ENCODE measurements at places on chromosomes 16 and 17. TPM values are rescaled to one million over a fixed set of nuclear protein-coding genes. Genes with fewer than 3 reads are reported as not detected.

CES3 gene
- total RNA-seq: 0.99 TPM

GRCh38 chr17:2700491-2701141 lies 10.9 kb downstream of the CLUH start:
- no peaks in the 10 kb centered on the region for H3K27me3 ChIP-seq
- no peaks in the 10 kb centered on the region for H3K4me1 ChIP-seq
- no peak for DNase-seq
- no peak overlapping the region for H3K4me3 ChIP-seq
- H3K27ac ChIP-seq: no peak overlapping the region

DNA sequence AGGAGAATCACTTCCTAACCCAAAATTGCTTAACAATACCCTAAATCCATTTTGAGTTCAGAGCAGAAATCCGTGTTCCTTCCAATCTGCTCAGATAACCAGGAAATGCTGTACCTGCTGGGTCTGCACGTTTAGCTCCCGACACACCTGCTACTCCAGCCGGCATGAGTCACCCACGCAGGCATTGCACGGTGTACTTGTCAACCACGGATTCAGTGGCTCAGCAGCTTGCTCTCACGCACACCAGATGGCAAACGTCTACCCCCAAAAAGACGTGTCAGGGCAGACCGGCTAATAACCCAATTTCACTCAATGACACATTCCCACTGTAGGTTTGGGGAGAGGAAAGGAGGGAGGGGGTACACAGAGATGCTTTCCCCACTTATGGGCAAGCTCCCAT lies 468.1 kb downstream of the SOX9 start:
- peak; percentile 76 for DNase-seq
- H3K27ac ChIP-seq: peak overlapping the region; percentile 80
- H3K36me3 ChIP-seq: no peaks in the 10 kb centered on the region
- peaks cover 2% of the 10 kb centered on the region for H3K27me3 ChIP-seq
- H3K4me1 ChIP-seq: peaks cover 40% of the 10 kb centered on the region

CCL17 gene
- not detected for total RNA-seq

GRCh38 chr16:88737298-88738150 lies 31.2 kb downstream of the CTU2 start:
- H3K27ac ChIP-seq: no peak overlapping the region
- DNase-seq: peak; percentile 22
- H3K4me1 ChIP-seq: peaks cover 11% of the 10 kb centered on the region
- peaks cover 65% of the 10 kb centered on the region for H3K36me3 ChIP-seq
- no peak overlapping the region for H3K4me3 ChIP-seq
- H3K27me3 ChIP-seq: no peaks in the 10 kb centered on the region

DNA sequence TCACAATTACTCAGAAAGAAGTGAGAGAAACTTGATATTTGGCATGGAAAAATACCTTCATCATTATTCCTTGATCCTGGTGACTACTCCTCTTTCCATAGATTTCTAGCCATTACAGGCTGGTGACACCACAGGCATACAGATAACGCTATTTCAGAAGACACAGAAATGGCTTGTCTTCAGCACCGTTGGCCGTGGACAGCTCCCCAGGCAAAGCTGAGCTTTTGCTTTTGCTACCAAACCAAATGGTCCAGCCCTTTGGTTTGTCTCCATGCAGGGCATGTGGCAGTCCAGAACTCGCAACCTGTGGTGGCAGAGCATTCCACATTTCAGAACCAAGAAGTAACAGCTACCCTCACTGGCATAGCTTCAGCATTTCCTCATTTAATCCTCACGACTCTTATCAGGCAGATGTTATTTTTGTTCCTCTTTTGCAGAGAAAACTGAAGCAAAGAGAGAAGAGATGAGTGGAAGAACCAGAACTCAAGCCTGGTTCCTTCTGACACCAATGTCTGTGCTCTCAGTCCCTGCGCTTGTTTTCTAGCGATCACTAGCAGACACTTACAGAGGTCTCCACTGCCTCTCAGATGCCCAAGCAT lies 55.5 kb downstream of the HS3ST4 start:
- no peaks in the 10 kb centered on the region for H3K4me1 ChIP-seq
- no peak for DNase-seq
- H3K36me3 ChIP-seq: no peaks in the 10 kb centered on the region
- no peak overlapping the region for H3K4me3 ChIP-seq

DNA sequence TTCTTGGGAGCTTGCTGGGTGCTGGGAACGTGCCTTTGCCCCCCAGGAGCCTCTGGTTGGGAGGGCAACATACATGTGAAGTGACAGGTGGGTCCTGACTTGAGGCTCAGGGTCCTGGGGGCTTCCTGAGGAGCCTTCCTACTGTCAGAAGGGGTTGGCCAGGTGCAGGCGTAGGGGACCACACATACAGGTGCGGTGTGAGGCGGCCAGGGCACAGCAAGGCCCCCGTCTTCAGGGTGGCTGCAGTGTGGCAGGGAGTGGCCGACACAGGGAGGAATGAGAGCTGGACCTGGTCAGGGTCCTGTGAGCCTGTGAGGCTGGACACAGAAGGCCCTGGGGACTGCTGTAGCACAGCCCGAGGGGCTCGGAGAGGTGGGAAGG lies 10.6 kb downstream of the TCF25 start:
- DNase-seq: no peak
- H3K36me3 ChIP-seq: peaks cover 92% of the 10 kb centered on the region
- no peak overlapping the region for H3K4me3 ChIP-seq
- H3K27ac ChIP-seq: no peak overlapping the region

- peaks cover 33% of the 10 kb centered on the region for H3K4me1 ChIP-seq
- no peak overlapping the region for H3K27ac ChIP-seq
Measured at GRCh38 chr17:45425984-45426413, 6.7 kb downstream of the ARHGAP27 start.

DNA sequence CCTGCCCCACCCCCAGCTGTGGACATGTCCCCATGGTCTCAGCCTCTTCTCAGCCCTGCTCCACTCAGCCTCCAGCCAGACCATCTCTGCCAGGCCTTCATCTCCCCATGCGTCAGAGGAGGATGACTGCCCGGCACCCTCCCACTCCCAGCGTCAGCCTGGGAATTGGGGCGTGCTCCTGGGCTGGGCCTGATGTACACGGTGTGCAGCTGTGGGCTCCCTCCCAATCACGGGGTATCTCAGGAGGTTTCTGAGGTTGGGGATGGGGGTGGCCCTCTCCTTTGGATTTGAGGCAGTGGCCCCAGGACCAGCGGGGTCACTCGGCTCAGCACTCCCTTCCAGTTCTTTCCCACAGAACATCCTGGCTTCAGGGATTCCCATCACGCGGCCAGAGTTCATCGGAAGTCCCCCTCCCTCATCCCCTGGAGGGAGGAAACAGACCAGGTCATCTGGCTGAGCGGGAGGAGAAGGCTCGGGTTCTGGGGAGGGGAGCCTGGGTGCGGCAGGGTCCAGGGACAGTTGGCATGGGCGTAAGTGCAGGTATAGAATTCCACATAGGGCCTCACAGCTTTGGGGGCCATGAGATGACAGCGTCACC lies 36.9 kb downstream of the SOCS3 start:
- peaks cover 36% of the 10 kb centered on the region for H3K4me1 ChIP-seq
- DNase-seq: no peak
- no peaks in the 10 kb centered on the region for H3K36me3 ChIP-seq
- H3K27me3 ChIP-seq: peaks cover 4% of the 10 kb centered on the region
- no peak overlapping the region for H3K4me3 ChIP-seq

DNA sequence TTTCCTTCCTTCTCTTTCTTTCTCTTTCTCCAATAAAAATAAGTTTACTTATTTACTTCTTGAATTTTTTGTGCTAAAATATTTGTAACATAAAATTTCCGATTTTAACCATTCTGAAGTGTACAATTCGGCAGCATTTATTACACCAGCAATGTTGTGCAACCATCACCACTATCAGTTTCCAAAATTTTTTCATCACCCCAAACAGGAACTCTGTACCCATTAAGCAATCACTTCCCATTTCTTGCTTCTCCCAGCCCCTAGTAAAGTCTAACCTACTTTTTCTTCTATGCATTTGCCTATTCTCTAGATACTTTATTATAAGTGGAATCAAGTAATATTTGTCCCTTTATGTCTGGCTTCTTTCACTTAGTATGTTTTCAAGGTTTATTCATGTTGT lies 2.5 kb upstream of the HP start:
- no peaks in the 10 kb centered on the region for H3K36me3 ChIP-seq
- no peaks in the 10 kb centered on the region for H3K4me1 ChIP-seq
- H3K4me3 ChIP-seq: no peak overlapping the region
- no peaks in the 10 kb centered on the region for H3K27me3 ChIP-seq

GRCh38 chr17:35377068-35377467 lies 3.6 kb upstream of the SLFN11 start:
- DNase-seq: no peak
- H3K27ac ChIP-seq: no peak overlapping the region
- no peaks in the 10 kb centered on the region for H3K36me3 ChIP-seq
- no peak overlapping the region for H3K4me3 ChIP-seq
- peaks cover 17% of the 10 kb centered on the region for H3K4me1 ChIP-seq

EVI2B gene
- 2.0 TPM for total RNA-seq

DNA sequence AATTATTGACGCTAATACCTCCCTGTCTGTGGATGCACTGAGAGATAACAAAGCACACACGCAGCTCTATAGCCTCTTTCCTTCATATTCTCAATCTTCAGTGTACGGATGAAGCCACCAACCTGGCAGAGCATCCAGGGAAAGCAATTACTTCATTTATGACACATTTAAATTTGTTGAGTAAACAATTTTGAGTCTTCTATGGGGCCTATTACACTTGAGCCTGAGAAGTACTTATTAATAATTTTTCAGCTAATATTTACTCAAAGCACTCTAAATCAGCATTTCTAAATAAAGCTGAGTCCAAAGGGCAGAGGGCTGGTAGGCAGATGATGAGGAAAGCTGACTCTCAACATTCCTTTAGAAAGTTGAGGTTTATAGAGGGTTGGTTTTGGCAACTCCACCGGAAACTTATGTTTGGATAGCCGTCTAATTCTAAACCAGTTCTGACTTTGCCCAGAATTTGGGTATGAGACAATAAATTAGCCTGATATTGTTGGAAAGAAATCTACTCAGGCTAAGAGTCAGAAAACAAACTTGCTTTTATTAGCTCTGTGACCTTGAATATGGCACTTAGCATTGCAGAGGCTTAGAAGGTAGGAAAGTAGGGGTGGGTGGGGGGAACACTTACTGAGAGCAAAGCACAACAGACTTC lies 643.5 kb downstream of the CDH11 start:
- H3K4me1 ChIP-seq: no peaks in the 10 kb centered on the region
- no peak for DNase-seq
- H3K27me3 ChIP-seq: no peaks in the 10 kb centered on the region
- no peak overlapping the region for H3K4me3 ChIP-seq
- no peaks in the 10 kb centered on the region for H3K36me3 ChIP-seq

PROCA1 gene
- 3.6 TPM for total RNA-seq

DNA sequence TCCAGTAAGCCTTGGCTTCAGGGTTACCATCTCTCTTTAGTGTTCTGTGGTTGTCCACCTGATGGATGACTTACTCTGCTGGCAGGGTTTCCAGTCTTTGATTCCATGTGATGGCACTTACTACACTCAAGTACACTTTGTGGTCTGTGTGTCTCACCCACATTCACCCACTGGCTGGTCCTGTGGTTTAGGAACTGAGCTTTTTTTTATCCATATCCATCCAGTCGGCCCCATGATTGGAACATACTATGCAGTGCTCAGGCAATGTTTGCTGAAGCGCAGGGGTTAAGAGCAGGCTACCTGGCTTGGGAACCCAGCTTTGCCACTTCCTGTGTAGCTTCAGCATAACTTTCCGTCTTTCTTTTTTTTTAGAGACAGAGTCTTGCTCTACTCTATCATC lies 2.8 kb upstream of the FUS start:
- no peaks in the 10 kb centered on the region for H3K27me3 ChIP-seq
- H3K4me1 ChIP-seq: peaks cover 18% of the 10 kb centered on the region
- no peak overlapping the region for H3K4me3 ChIP-seq
- H3K36me3 ChIP-seq: peaks cover 3% of the 10 kb centered on the region
- no peak for DNase-seq

GRCh38 chr17:69367298-69367697 lies 40.4 kb upstream of the ABCA5 start:
- no peaks in the 10 kb centered on the region for H3K36me3 ChIP-seq
- no peak overlapping the region for H3K27ac ChIP-seq
- H3K4me3 ChIP-seq: no peak overlapping the region
- no peak for DNase-seq
- no peaks in the 10 kb centered on the region for H3K27me3 ChIP-seq

ANKRD40CL gene
- total RNA-seq: not detected

ABI3 gene
- total RNA-seq: 1.4 TPM

GRCh38 chr16:57645691-57646387 lies 17.4 kb downstream of the ADGRG1 start:
- no peaks in the 10 kb centered on the region for H3K27me3 ChIP-seq
- H3K4me3 ChIP-seq: no peak overlapping the region
- DNase-seq: no peak
- H3K27ac ChIP-seq: peak overlapping the region; percentile 0

ARL5C gene
- not detected for total RNA-seq

CEP112 gene
- 24.9 TPM for total RNA-seq

KRTAP2-2 gene
- not detected for total RNA-seq

AP1G1 gene
- total RNA-seq: 73.1 TPM

GRCh38 chr16:68128577-68129305 lies 43.6 kb downstream of the NFATC3 start:
- H3K4me1 ChIP-seq: peaks cover 4% of the 10 kb centered on the region
- H3K4me3 ChIP-seq: no peak overlapping the region
- no peaks in the 10 kb centered on the region for H3K27me3 ChIP-seq
- no peak overlapping the region for H3K27ac ChIP-seq

MPP3 gene
- 30.2 TPM for total RNA-seq

KRT28 gene
- total RNA-seq: not detected

- H3K36me3 ChIP-seq: peaks cover 26% of the 10 kb centered on the region
- no peaks in the 10 kb centered on the region for H3K27me3 ChIP-seq
- H3K27ac ChIP-seq: no peak overlapping the region
- H3K4me3 ChIP-seq: no peak overlapping the region
- no peaks in the 10 kb centered on the region for H3K4me1 ChIP-seq
- DNase-seq: no peak
Measured at GRCh38 chr16:16007743-16008111, 58.3 kb downstream of the ABCC1 start.

GRCh38 chr17:8125154-8125946 lies 1.4 kb upstream of the HES7 start:
- peaks cover 38% of the 10 kb centered on the region for H3K27me3 ChIP-seq
- H3K4me1 ChIP-seq: peaks cover 60% of the 10 kb centered on the region
- peak overlapping the region; percentile 82 for H3K4me3 ChIP-seq
- no peaks in the 10 kb centered on the region for H3K36me3 ChIP-seq
- H3K27ac ChIP-seq: peak overlapping the region; percentile 81
- DNase-seq: no peak

DNA sequence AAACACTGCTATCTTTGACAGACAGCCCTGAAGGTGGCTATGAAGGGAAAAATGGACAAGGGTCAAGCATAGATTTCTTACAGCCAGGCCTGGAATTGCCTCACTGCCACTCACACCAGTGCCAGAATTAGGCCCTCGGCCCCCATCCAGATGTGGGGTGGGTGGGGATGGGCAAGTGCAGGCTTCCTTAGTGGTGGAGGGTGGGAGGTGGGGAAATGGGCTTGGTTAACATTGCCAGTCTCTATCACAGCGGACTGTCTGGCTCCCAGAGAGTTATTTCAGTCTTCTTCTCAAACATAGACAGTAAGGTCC lies 24.9 kb downstream of the B9D1 start:
- peaks cover 54% of the 10 kb centered on the region for H3K36me3 ChIP-seq
- no peak overlapping the region for H3K4me3 ChIP-seq
- no peaks in the 10 kb centered on the region for H3K27me3 ChIP-seq
